ENCODE measurements at places on chromosomes 7 and 10. TPM values are rescaled to one million over a fixed set of nuclear protein-coding genes. Genes with fewer than 3 reads are reported as not detected.

GRCh38 chr10:51510231-51510630 lies 189.2 kb downstream of the CSTF2T start:
- no peak for DNase-seq

GRCh38 chr10:8874268-8874667 lies 819.8 kb downstream of the GATA3 start:
- DNase-seq, result no peak

GRCh38 chr7:107138696-107139420 lies 29.9 kb upstream of the HBP1 start:
- no peak for DNase-seq

GRCh38 chr10:17533731-17534130 lies 79.3 kb upstream of the ST8SIA6 start:
- no peak for DNase-seq

- DNase-seq, result no peak
Observed at GRCh38 chr7:111893190-111893589, 313.0 kb downstream of the DOCK4 start.

DNA sequence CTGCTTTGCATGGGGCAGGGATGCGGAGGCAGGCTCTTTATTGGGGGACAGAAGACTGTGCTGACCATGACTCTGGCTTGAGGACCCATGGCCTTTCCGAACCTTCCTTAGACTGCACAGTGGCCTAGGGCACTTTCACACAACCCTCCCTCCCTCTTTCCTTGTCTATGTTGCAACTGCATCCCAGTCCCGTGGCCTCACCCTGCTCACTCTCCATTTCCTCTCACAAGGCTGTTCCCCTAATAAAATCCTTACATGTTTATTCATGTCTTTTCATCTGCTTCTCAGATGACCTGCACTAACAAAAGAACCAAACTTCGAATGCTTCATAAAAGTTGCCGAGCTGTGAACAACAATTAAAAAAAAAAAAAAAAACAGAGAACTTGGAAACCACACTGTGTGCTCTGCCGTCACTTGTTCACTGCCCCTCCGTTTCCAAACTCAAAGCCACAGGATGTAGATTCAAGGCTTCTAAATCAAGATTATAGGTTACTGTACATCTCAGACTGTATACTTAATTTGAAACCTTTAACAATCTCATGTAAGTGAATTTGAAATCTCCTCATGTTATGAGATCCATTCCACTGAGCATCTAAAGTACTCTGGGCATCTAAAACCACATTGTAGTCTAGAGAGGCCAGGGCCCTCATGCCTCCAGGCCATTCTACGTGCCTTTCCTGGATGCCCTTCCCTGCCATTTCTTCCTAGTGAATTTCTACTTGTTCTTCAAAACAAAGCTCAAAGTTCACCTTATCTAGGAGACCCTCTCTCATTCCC lies 265.9 kb downstream of the SNX13 start:
- DNase-seq, result no peak

GRCh38 chr10:122847782-122848604 lies 2.3 kb upstream of the CUZD1 start:
- DNase-seq, result no peak

- DNase-seq, result no peak
Observed at GRCh38 chr10:28457110-28457509, 75.8 kb upstream of the WAC start.

- DNase-seq, result no peak
Observed at GRCh38 chr7:147485660-147486210, 1104.8 kb upstream of the C7orf33 start.

DNA sequence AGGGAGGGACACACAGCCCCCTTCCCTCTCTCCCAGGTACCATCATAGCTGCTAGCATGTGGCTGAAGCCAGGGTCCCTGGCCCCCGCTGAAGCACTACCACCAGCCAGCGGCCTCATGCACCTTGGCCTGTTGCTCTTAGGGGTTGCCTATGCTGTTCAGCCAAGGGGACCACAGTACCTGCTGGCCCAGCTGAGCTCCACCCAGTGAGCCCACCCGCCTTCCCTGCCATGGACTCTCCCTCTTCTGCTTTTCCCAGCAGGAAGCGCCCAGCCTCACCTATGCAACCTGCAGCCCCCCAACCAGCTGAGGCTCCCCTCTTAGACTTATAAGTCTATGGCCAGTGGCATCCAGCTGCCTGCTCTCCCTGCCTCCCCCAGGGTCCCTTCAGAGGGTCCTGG lies 8.7 kb upstream of the MTPAP start:
- DNase-seq, result no peak

DNA sequence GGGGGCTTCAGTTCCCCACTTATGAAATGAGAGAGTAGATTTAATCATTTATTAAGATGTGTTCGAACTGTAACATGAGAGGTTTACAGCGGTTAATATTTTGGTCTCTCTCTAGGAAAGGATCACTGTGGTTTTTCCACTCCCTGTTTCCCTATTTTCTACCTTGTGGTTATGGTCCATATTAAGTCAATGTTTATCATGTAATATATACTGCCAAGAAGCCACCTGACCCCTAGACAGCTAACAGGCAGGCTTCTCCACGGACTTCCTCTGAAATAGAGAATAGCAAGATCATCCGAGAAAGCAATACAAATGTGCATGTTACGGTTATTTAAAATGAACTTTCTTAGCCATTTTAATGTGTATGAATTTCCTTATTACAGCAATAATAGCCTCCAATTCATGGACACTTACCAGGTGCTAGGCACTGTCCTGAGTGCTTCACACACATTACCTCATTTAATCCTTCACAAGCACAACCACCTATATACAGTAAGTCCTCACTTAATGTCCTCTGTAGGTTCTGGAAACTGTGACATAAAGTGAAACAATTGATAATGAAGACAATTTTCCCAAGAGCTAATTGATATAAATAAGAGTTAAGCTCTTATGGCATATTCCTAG lies 835 bp upstream of the COL28A1 start:
- no peak for DNase-seq

- no peak for DNase-seq
Observed at GRCh38 chr10:59711871-59712494, 2.3 kb upstream of the SLC16A9 start.

DNA sequence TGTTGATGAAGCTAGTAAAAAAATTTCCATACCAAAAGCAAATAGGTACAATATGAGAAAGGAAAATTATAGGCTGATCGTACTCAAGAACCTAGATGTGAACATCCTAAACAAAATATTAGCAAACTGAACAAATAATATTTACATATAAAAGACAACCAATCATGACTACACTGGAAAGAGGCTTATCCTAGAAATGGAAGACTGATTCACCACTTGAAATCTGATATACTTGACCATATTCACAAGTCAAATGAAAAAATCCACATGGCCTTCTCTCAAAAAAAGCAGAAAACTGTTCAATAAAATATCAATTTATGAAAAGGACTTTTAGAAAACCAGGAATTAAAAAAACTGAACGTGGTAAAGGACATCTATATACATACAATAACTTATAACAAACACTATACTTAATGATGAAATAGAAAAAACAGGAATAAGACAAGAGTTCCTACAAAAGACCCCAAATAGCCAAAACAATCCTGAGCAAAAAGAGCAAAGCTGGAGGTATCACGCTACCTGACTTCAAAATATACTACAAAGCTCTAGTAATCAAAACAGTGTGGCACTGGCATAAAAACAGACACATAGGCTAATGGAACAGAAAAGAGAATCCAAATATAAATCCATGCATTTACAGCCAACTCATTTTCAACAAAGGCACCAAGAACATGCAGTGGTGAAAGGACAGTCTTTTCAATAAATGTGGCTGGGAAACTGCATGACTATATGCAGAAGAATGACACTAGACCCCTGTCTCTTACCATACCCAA lies 29.2 kb upstream of the FAM180A start:
- DNase-seq, result no peak

DNA sequence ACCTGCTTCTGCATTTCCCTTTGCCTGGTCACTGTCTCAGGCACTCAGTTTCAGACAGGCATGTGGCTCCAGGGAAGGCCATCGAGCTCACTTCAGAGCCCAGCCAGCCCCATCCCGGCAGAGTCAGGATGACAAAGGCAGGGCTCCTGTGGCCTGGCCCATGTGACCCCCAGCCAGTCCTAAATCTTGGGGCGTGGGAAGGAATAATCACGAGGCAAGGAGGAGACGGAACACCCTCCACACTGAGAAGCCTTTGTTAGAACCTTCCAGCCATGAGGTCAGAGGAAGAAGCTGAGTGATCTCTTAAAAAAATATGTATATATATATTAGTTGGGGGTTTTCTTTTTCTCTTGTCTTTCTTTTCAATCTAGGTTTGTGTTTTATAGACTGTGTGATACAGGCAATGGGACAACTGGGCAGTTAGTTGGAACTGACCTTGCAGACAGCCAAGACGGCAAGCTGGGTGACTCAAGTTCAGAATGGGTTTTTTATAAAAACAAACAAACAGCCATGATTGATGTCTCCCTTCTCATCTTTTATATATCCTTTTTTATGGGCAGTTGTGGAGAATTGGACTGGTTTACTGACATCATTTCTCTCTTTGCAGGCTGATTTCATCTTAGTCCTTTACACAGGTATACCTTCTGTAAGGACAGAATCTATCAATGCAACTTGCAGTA lies 60.8 kb downstream of the CHN2 start:
- DNase-seq, result no peak

- no peak for DNase-seq
Observed at GRCh38 chr10:73503037-73503436, 7.2 kb upstream of the PPP3CB start.

- DNase-seq, result no peak
Observed at GRCh38 chr10:15715619-15716227, 4.0 kb downstream of the ITGA8 start.

GRCh38 chr7:52928591-52928990 lies 106.8 kb upstream of the POM121L12 start:
- no peak for DNase-seq

GRCh38 chr7:94584113-94584512 lies 71.8 kb downstream of the SGCE start:
- no peak for DNase-seq

GRCh38 chr7:1127001-1127400 lies 33.0 kb downstream of the ZFAND2A start:
- DNase-seq, result no peak

DNA sequence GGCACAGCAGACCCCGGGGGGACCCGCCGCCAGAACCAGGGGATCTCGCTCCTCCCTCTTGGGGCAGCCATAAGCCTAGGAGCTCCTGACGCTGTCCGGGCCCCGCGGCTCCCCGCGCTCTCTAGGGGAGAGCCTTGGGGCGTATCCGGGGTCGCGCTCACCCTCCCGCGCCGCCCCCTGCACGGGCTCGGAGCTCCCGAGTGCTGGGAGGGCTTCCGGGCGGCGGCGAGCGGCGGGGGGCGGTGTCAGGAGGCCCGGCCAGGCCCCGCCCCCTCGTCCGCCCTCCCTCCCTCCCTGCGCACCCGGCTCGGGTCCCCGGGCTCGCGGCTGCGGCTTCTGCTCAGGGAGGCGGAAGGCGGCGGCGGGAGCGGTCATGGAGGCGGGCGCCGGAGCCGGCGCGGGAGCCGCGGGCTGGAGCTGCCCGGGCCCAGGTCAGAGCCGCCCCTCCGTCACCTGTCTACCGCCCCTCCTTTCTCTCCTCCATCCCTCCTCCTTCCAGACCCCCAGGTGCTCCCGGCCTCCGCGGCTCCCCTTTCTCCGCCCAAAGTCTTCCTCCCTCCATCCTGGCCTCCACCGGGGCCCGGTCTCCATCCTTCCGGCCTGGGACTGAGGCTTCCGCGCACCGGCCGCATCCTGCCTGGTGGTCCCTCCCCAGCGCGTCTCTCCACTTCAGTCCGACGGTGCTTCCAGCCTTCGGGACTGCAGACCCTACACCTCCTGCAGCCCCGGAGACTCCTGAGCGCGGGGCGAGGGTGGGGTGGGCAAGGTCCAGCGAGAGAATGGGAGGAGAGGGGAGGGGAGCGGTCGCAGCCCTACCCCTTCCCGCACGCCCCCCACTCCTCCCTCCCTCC lies at the start of gene CCDC136:
Gene CCDC136 (plus strand): TSS at position 848 of the 851 bp plus-strand sequence. CDS start 444 bp downstream, outside the sequence.
- peak; percentile 75 for DNase-seq

DNA sequence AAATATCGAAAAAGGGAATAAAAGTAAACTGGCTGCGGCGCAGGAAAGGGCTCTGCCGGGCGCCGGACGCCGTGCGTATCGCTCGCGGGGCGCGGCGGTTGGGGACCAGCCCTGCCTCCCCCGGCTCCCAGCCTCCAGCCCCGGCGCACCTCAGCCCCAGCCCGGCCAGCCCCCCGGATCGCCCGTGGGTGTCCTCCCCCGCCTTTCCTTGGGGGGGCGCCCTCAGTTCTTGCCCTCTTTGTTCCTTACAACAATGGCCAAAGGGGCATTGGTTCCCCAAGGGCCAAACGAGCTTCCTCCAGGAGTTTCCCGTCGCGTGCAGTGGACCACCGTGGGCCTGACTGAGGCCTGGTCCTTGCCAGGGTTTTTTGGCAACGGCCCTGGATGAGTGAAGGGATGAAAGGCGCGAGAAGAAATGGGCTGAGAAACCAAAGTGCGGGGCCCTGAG lies 1.2 kb downstream of the MACROH2A2 start:
- no peak for DNase-seq

- DNase-seq, result no peak
Observed at GRCh38 chr10:28785018-28785417, 107.7 kb downstream of the BAMBI start.

- no peak for DNase-seq
Observed at GRCh38 chr10:100978121-100978900, 9.0 kb downstream of the MRPL43 start.

DNA sequence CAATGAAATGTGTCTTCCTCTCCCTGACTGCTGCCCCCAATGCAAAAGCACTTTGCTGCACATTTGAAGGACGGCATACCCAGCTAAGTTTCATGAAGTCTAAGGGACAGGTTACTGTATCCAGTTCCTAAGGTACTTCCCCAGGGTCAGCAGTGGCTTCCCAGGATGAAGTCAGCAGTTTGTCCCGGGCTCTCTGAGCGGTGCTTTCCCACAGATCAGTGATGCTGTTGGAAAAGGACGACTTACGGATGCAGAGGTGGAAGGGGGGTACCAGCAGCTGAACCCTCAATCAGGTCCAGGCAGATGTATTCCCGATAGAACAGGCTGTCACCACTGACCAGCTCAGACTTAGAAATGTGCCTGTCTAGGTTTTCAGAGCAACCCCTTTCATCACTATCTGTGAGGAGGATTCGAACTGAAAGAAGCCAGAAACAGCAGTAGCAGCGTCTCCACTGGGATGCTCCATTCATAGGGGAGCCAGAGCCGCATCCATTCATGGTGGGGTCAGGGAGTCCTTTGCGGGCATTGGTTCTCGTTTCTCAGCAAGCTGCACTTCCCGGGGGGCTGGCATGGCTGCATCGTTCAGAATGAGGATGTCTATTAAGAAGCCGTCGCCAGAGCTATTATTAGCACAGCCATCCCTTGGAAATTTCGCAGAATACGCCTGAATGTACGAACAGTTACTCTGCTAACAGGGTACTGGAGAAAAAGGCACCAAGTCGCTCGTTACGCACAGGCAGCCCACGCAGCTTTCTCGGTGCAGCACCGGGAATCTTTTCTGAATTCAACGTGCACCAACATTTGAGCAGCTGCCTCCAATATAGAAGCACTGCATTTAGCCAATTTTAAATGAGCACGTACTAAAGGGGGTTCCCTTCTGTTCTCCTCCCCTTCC lies 303.7 kb downstream of the PRPF18 start:
- DNase-seq, result no peak

GRCh38 chr7:99894738-99895137 lies 17.9 kb upstream of the OR2AE1 start:
- DNase-seq, result no peak

Gene TMEM196
- total RNA-seq, result not detected

Gene ATRNL1
- 0.16 TPM for total RNA-seq

Gene STAG3
- 5.8 TPM for total RNA-seq

Gene RPEL1
- not detected for total RNA-seq

Gene CCL26
- not detected for total RNA-seq

Gene SEMA3E
- not detected for total RNA-seq

Gene CPXM2
- not detected for total RNA-seq

Gene JAKMIP3
- 0.08 TPM for total RNA-seq

Gene ANXA8
- total RNA-seq, result not detected

Gene SUN3
- not detected for total RNA-seq

Gene LIPN
- not detected for total RNA-seq

Gene ITGB8
- total RNA-seq, result 0.11 TPM

Gene SLC26A5
- total RNA-seq, result not detected

All from activated T-cell treated with anti-CD3 and anti-CD28 coated beads, Interleukin-2, amount 50 U/mL, for 4 hours (primary cell).